GM23338 (cell line): ENCODE measurements at places on chromosomes 11 and 22.

- DNase-seq: no peak
Measured at GRCh38 chr11:124954590-124954955, 571 bp downstream of the CCDC15 start.

- DNase-seq: no peak
Measured at GRCh38 chr11:126217491-126217890, 5.9 kb downstream of the FAM118B start.

- DNase-seq: no peak
Measured at GRCh38 chr11:30710221-30710620, 124.1 kb upstream of the MPPED2 start.

DNA sequence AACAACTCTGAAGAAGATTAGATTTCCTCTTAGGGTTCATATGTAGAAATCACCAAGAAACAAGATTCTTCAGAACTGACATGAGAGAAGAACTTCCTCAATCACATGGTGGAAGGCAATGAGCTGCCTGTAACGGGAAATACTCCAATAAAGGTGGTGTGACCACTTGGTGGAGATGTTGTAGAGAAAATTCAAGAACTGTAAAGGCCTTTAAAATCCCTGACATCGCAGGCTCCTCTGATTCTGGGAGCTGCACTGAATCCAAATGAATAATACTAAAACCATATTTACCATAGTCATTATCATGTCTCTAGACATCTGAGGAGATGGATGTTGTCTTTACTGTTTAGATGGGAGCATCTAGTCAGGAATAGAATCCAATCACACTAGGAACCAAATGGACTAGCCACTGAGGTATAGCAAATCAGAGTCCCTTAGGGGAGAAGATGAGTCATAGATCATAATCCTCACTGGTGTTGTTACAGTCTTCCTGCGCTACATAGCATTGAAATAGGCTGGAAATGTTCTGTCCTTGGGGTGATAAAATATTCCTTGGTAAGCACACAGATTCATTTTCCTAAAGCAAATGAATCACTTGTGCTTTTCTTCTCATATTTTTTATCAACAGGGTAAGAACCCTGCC, 321.6 kb upstream of the TENM4 start:
- DNase-seq: peak; percentile 21

DNA sequence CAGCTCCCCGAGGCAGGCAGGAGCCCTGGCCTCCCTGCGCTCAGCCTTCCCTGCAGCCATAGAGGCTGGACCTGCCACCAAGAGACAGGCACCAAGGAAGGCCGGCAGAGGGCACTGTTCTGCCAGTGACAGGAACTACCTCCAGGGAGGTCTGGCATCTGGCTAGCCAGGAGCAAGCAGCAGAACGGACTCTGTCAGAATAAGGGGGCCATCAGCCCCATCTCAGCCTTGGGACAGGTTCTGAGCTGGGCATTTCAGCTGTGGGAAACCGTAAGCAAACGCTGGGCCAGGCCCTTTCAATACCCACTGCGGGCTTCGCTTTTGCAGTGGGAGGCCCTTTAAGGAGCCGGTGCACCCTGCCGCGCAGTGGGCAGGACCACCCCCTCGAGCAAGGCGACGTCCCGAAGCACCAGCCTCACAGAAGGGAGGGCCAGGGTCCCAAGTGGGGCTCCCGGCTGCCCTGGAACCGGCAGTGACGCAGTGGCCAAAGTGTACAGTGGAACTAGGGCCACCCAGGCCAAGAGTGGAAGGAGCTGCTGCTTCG, 18.2 kb downstream of the IFT27 start:
- peak; percentile 90 for DNase-seq
